ENCODE measurements at places on chromosomes 1 and 21.

DNA sequence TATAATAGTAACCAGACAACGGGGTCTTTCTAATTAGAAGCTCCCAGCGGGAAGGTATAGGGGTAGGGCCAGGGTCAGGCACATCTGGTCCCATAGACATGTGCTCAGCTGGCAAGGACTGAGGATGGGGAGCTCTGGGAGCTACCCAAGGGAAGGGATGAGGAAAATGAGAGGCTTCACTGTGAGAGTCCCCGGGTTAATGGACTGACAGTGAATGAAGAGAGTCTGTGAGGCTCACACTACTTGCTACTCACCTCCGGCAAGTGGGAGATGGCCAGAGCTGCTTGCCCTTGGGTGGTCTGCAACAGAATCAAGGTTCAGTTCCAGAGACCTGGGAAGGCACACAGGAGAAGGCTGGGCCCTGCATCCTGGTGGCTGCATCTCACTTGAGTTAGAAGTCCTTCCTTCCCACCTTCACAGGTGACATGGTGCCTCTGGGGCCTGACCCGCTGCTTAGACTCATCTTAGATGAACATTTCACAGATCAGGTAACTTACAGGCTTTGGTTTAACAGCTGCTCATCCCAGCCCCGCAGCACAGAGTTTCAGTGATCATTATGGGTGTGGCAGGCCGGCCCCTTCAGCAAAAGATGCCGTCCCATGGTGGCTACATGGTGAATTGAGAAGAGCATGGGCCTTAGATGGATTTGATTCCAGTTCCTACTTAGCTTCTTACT lies 31.7 kb downstream of the EIF2D start:
- no peak for DNase-seq

GRCh38 chr1:6462412-6463119 lies 3.4 kb downstream of the TNFRSF25 start:
- DNase-seq, result no peak

DNA sequence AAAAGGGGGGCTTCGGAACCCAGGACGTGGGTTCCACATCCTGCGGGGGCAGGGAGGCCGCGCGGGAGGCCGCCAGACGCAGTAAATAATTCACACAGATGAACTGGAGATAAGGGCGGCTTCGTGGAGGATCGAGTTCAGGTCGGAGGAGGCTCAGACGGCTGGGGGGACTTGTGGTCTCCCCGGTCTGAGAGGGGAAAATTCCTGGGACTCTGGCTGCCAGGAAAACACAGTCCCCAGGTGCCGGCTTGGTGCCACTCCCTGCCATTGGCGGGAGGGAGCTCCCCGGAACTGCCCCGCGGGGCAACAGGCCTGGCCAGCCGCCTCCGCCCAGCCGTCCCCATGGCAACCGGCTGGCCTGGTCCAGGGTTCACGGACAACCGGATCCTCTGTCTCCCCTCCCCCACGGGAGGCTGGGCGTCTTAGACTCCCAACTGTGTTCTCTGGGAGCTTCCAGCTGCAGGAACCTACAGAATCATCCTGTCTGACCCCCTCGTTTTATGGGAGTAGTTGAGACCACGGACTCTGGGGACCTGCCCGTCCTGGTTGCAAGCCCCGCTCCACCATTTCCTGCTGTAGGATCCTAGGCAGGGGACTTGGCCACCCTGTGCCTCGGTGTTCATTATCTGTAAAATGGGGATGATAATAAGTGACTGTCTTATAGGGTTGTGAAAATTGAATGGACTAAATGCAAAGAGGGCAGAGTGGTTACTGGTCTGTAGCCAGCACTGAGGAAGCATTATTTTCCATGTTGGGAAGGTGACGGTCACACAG lies 9.6 kb downstream of the CAMK2N1 start:
- DNase-seq, result no peak

GRCh38 chr1:201737352-201738060 lies 91.5 kb upstream of the IPO9 start:
- no peak for DNase-seq

- DNase-seq, result no peak
Measured at GRCh38 chr1:28436211-28436769, 66.8 kb downstream of the PHACTR4 start.

DNA sequence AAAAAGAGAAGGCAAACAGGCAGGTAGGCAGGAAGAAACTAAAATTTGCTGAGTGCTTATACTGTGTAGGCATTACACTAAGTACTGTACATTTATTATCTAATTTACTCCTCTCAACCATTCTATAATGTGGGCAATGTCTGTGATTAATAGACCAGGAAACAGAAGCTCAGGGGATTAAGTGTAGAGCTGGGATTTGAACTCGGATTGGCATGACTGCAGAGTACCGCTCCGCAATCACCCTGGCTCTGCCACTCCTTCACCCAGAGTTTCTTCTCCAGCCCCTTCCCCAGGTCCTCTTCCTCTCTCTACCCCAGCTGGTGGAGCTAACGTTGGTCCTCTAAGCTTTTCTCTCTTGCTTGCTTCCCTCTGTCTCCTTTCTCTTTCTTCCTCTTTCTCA lies 11.5 kb upstream of the S100A2 start:
- DNase-seq, result no peak

DNA sequence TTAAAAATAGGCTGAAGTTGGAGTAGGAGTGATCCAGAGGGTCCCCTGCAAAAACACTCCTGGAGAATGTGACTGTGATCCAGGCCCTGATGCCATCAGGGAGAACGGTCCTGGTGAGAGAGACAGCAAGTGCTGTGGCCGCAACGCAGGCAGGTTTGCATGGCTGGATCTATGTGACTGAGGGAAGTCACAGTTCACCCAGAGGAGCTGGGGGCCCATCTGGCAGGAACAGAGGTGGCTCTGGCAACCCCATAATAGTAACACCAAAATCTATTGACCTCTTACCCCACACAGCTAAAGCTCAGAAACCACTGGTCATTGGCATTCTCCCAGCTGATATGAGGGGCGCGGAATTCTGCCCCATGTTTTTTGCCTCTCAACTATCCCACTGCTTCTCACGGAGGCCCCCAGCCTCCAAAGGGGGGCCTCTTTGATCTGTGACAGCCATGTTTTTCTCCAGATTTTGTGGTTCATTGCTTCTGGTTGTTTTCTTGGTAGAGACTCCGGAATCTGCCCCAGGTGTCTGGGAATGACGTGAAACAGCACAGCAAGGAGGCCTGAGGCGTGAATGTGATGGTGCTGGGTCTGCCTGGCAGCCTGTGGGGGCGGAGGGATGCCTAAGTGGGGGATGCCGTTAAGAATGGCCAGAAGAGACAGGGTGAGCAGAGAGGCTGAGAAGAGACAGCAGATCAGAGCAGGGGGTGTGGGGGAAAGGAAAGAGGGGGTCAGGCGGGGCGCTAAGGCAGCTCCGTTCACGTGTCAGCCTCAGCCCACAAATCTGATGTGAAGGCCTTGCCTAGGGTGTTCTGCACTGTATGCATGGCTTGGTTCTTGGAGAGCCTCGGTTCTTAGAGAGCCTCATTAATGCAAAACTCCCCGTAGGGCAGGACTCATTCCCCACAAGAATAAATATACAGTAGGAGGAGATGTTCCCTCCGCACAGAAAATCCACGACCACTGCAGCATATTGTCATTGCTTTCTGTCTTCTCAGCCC lies 23.5 kb downstream of the CASP9 start:
- no peak for DNase-seq

DNA sequence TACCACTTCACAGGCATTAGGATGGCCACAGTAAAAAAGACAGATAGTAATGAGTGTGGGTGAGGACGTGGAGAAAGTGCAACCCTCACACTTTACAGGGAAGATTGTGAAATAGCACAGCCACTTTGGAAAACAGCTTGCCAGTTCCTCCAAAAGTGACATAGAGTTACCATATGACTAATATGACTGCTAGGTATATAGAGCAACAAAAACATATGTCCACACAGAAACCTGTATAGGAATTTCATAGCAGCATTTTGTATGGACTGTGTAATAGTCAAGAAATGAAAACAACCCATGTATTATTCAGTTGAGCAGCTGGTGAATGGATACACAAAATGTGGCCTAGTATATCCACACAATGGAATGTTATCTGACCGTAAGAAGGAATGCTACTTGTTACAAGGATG lies 30.4 kb upstream of the LBR start:
- no peak for DNase-seq

GRCh38 chr1:115135681-115136080 lies 46.4 kb upstream of the TSPAN2 start:
- DNase-seq, result no peak

DNA sequence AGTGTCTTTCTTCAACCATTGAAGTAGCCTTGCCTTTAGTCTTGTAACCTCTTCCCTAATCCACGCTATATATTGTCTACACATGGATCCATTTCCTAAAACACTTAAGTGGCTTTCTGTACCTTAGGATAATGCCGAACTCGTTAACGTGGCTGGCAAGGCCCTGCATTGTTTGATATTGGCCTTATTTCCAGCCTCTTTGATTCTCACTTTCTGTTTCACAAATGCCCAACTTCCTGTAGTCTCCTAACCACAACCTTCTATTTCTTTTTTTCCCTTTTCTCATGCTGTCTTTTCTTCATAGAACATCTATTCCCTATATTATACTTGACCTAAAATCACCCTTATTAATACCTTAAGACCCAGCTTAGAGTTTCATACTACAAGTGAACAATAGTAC lies 536.0 kb downstream of the LMO4 start:
- no peak for DNase-seq

DNA sequence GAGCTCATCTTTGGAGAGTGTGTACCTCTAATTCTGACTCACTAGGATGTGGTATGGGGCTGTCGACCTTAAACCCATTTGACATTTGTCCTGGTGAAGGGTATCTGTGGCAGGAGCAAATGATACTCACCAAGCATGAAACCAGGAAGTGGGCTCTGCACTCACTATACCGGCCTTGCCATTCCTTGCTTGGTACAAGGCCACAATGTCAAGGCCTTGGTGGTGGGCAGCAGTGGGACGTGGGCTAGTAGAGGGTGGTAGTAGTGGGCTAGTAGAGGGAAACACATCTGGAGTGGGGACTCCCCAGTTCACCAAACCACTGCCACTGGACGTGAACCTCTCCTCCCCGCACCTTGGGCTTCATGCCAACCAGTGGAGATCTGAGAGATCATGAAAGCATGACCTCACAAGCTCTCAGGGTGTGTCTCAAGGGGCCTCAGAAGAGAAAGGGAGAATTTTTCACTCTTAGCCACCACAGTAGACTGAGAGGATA lies 11.5 kb downstream of the TNFSF4 start:
- DNase-seq, result no peak

GRCh38 chr1:8427493-8427892 lies 109.6 kb downstream of the SLC45A1 start:
- DNase-seq, result no peak

- DNase-seq, result no peak
Measured at GRCh38 chr21:27110956-27111355, 144.1 kb upstream of the ADAMTS5 start.

DNA sequence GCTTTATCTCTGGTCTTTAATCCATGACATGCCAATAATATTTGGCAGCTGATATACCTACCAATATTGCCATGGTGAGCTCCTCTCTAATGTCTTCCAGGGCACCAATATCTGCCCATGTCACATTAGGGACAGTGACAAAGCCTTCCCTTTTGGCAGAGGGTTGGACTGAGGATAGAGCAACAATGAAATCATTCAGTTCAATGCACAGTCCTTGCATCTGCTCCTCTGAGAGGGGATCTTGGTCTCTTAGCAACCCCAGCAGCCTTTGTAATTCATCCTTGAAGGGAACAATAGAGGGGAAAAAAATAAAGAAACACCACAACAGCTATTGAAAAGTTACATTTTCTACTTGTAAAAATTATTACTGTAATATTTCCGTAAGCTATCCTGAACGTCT lies 42.3 kb downstream of the NVL start:
- no peak for DNase-seq

- DNase-seq, result no peak
Measured at GRCh38 chr21:35311985-35312384, 262.9 kb upstream of the RUNX1 start.

DNA sequence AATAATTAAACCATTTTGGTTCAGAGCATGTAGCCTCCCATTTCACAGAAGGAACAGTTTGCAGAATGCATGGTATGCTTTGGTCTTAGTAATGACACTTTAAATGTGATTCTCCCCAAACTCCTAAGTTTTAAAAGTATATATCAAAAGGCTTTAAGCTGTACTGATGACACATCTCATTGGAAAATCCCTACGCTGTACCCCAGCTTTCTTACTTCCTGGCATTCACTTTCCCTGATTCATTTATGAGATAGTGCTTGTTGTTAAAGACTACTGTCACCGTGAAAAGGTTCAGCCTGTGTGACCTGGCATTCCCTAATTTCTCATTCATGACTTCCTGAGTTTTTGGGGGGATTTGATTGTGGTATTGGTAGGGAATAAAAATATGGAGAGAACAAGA lies 53.4 kb downstream of the MPZL1 start:
- DNase-seq, result no peak

DNA sequence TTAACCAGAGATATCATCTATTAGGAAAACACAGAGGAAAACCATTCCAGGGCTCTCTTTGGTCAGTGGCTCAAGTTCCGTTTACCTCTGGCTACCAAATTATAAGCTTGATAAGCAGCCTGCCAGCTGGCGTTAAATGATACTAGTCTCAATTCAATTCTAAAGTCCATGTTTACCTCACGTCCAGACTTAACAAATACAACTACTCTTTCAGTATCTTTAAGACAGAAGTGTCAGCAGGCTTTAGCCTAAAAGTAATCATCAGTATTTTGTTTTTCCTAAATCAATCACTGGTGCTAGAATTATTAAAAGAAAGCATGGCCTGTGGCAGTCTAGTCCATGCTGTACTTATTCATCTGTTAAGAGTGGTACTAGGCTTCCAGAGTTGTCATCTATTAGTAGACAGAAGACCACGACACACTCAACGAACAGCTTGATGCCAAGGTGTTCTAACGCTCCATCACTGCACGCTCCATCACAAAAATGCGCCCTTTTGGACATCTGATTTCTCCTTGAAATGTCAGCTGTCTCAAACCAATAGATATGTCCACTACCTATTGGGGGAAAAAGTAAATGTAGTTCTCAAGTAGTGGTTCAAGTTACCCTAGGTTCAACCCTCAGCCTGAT lies 1.5 kb downstream of the IVNS1ABP start:
- DNase-seq, result peak; percentile 30

DNA sequence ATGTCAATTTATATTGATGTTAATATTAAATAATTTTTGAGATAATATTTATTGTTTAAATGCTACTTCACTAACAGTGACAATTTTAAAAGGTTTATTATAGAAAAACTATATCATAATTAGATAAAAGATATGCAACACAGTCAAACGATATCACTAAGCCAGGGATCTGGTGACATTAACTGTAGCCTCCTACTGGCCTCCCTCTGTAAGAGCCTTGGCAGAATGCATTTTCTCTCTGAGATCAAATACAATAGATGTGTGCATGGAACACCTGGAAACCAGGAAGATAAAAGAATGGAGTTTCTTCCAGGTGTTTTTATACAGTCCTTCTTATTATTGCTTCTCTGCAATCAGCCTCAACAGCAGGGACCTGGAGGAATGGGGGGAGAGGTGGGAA lies 1762.1 kb downstream of the BRINP3 start:
- DNase-seq, result peak; percentile 5

GRCh38 chr1:115140442-115141144 lies 51.3 kb upstream of the TSPAN2 start:
- DNase-seq, result no peak

DNA sequence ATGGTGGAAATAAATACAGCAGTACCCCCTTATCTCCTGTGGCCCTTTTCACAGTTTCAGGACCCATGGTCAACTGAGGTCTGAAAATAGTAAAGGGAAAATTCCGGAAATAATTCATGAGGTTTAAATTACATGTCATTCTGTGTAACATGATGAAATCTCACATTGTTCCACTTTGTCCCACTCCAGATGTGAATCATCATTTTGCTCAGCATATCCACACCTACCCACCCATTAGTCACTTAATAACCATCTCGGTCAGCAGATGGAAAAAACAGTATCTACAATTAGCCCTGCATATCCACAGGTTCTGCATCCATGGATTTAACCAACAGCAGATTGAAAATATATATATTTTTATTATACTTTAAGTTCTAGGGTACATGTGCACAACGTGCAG lies 86.9 kb upstream of the GORAB start:
- DNase-seq, result no peak

Measured in NCI-H748 treated with DMSO at 0.1 percent for 48 hours (cell line).